AG04449 (cell line): ENCODE measurements at places on chromosomes 3 and 15.

DNA sequence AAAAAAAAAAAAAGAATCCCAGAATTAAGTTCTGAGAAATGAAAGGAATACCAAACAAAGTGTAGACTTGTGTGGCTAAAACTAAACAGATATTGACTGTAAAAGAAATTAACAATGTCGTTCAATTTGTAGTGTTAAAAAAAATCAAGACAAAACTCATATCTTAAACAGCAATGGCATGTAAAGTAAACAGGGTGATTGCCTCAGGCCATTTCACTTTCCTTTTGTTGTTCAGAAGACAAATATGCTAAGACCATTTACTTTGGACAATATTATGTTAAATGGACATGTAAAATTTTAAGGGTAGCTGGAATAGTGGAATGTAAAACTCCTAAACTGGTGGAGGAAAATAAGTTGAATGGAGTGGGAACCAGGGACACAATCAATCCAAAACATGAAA lies 139.1 kb downstream of the RTP4 start:
- no peak for DNase-seq

DNA sequence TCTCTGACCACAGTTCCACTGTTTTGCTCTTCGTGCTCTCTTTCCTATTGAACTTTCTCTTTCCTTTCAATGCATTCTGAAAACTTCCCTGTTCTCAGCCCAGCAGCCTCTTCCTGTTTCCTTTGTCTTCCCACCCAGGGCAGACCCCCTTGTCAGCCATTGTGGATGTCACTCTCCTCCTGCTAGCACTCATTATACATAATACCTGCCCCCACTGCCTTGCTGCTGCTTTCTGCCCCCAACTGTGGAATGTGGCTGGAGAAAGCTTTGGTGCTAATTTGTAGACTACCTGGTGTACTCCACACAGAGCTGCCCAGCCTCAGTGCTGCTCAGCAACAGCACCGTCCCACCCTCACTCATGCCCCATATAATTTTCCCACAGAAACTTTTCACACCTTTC lies 80.2 kb downstream of the CHCHD6 start:
- DNase-seq: no peak

GRCh38 chr3:167941234-167941995 lies 154.3 kb downstream of the GOLIM4 start:
- no peak for DNase-seq

GRCh38 chr3:194908972-194909371 lies 223.3 kb downstream of the FAM43A start:
- no peak for DNase-seq

GRCh38 chr3:29335438-29335837 lies 54.6 kb downstream of the RBMS3 start:
- DNase-seq: peak; percentile 98

DNA sequence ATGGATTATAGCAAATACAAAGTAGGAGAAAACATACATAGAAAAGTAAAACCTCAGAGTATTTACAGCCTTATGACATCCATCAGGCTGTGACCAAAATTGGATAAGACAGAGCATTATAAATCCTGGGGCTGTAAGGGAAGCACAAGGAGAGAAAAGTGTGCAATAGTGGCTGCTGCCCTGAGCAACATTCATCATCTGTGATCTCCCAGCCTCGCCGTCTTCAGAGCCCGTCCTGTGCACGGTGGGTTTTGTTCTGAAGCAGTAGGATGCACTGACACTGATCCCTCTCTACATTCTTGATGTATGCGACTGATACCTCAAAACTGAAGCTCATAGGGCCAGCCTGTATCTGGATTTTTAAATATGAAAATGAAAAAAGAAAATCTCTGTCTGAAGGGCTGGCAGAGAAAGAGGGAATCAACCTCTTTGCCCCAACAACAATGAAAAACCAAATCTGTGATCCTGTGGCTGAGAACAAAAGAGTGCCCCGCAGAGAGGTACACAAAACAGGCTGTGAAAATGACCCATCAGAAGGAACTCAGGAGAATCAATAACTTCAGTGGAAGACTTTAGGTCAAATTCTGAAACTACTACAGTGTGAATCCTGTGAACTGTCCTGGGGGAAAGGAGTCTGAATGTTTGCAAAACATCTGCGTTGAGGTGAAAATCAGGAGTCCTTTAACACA lies 8.2 kb upstream of the RTP4 start:
- DNase-seq: no peak

- no peak for DNase-seq
Measured at GRCh38 chr3:196184881-196185280, 26.3 kb downstream of the ZDHHC19 start.

DNA sequence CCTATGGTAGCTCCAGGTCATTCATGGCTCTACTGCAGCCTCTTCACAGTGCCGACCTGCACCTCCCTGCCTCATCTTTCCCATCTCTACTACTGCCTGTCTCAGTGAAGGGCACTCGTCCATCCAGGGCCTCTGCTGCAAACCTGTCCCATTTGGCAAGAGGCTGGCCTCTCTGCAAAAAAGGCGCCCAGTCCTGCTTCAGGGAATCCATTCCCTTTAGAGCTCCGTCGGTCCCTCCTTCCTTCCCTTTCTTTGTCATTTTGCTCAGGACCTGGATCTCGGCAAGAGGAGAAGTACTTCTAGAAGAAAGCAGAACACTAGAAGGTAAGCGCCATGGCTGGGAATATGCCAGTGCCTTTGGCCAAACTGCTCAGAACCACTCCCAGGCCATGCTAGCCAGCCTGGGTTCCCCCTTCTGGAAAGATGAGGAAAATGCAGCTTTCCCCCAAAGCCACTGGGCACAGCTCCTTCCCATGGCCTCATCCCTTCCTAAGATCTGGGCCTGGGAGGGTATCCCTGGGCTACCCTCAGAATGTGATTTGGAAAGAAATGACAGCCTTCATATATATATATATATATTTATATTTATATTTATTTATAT lies 6.4 kb upstream of the ISL2 start:
- no peak for DNase-seq
